ENCODE measurements at places on chromosomes 13 and 19.

- no peak for DNase-seq
Measured at GRCh38 chr19:41310033-41310831, at the start of gene CCDC97. CCDC97 (plus strand) TSS chr19:41310172; CDS start chr19:41310311, 139 bp downstream.

GRCh38 chr19:19064811-19065745 is 1.3 kb downstream of the SLC25A42 start:
- DNase-seq = no peak

- no peak for DNase-seq
Measured at GRCh38 chr13:76860706-76861105, 25.5 kb downstream of the KCTD12 start.

- no peak for DNase-seq
Measured at GRCh38 chr13:70249332-70250064, 141.2 kb upstream of the KLHL1 start.

- DNase-seq = no peak
Measured at GRCh38 chr13:23739596-23739995, 149.6 kb downstream of the MIPEP start.

- peak; percentile 13 for DNase-seq
Measured at GRCh38 chr13:80664950-80665349, 324.0 kb upstream of the SPRY2 start.

- DNase-seq = no peak
Measured at GRCh38 chr13:24680258-24680920, at the start of gene ATP12A. ATP12A (plus strand) TSS chr13:24680408; CDS start chr13:24680744, 336 bp downstream.

DNA sequence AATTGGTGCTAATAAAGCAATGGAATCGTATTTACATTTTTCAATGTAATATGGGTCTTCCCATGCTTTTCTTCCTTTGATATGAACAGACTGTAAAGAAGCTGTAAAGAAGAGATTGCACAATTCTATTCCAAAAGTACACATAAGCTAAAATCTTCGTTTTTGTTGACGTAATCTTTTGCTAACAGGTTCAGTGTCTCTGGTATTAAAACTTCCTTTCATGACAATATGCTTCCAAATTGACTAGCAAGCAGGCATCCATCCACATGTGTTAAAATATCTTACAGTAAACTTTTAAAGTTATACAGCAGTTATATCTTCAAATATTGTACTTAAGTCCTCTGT is 19.3 kb upstream of the SGCG start:
- DNase-seq = no peak

DNA sequence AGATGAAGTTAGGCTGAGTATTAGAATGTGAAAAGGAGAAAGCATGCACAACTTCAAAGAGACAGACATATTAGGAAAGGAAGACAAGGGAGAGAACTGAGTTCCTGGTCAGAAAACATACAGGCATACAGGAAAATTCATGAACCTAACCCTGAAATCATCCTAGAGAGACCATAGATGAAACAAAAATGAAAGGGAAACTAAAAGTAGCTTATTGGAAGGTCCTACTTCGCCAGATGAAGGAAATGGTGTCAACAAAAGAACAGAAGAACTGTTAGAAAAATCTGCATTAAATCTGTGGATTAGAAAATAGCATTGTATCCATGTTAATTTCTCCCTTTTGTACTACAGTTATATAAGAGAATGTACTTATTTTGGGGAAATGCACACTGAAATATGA is 169.0 kb upstream of the UFM1 start:
- no peak for DNase-seq

GRCh38 chr13:35785576-35786303 is 309.3 kb upstream of the MAB21L1 start:
- DNase-seq = no peak

DNA sequence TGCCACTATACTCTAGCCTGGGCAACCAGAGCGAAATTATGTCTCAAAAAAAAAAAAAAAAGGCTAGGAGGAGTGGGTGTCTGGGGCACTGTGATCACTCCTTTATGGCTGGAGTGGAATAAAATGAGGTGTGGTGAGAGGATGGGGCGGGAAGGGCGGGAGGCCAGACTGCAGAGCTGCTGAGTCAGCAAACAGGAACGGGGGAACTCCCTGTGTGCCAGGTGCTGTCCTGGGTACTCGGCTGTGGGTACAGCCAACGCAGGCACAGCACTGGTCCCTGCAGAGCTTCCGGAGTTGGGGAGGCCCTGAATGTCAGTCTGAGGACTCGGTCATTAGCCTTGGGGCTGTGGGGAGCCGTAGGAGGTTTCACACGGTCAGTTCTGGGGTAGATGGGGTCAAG is 5.7 kb downstream of the PRPF31 start:
- no peak for DNase-seq

GRCh38 chr19:16315825-16316505 is 8.7 kb upstream of the KLF2 start:
- no peak for DNase-seq
